ENCODE measurements at places on chromosomes 2 and 18. TPM values are rescaled to one million over a fixed set of nuclear protein-coding genes. Genes with fewer than 3 reads are reported as not detected.

GRCh38 chr2:160472839-160473251 lies 20.8 kb downstream of the RBMS1 start:
- no peak for DNase-seq

DNA sequence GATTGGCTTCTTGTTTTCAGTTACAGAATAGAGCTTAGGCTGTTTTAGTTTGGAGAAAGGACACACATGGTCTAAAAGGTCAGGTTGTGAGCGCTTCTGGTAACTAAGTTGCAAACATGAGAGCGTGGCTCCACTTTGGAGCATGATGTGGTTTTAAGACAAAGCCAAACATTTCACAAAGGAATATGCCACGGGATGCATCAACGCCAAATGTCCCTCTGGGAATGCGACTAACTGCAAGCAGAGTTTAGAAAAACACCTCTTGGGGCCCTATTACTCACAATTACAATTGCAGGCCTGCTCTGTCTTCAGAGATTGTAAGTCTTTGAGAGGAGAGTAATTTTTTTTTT lies 25.4 kb downstream of the MYO7B start:
- DNase-seq, result no peak

- no peak for DNase-seq
Observed at GRCh38 chr2:84873350-84873749, 7.5 kb downstream of the TRABD2A start.

GRCh38 chr2:179812501-179812900 lies 48.9 kb downstream of the ZNF385B start:
- no peak for DNase-seq

GRCh38 chr2:207221731-207222130 lies 56.0 kb upstream of the KLF7 start:
- DNase-seq, result no peak

GRCh38 chr2:86023366-86023712 lies 82.3 kb downstream of the POLR1A start:
- DNase-seq, result no peak

DNA sequence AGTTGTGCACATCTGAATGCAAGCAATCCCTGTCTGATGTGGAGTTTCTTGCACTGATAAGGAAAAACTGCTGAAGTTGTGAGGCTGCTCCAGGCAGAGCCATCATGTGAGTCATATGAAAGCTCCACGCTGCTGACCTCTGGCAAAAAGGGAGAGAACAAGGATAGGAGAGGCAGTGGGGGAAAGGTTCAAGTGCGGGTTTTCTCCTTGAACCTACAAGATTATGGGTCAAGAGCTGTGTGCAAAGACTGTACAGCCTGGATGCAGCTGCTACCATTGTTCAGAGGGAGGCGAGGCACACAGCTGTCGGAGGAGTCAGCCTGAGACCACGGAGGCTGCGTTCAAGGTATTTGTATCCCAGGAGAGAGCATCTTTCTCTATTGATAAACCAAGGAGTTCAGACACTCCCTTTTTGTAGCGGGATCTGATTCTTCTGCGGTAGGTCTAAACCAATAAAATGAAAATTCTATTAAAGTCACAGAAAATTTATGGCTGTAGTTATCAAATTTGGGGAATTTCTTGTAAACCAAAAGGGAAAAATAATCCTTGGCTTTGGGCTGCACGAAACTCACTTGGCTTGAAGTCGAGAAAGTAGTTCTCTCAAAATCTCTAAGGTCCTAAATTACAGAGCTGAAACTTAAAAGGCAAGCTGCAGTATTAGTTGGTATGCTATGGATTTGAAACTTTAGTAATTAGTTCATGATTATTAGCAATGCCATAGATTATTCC lies at the start of gene CDK15:
CDK15 (plus strand) TSS at position 96 of the 729 bp plus-strand sequence; CDS start at position 224, 128 bp downstream.
- DNase-seq, result no peak

DNA sequence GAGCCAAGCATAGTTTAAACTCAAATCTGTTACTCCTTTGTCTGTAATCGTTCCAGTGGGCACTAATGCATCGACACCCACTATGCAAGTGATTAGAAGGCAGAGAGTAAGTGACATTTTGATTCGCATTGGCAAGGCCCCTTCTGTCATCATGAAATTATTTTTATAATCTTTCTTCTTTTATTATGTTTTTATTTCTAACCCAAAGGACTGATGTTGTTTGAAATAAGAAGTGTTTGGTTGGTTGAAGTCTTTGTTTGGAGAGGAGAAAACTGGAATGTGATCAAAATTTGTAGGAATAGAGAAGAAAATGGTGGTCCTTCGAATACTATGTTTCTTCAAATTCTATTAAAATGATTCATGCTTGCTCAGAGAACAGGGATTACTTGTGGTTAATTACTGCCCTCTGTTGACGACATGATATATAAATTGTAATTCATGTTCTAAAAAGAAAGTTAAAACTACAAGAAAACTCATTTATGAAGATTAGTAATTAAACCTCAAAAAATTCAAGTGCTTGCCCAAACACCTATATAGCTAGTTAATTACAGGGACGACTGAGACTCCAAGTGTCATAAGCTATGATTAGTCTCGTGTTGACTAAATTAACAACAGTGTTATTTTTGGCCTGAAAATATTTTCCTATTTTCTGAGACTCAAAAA lies 26.4 kb upstream of the TFPI start:
- DNase-seq, result no peak

DNA sequence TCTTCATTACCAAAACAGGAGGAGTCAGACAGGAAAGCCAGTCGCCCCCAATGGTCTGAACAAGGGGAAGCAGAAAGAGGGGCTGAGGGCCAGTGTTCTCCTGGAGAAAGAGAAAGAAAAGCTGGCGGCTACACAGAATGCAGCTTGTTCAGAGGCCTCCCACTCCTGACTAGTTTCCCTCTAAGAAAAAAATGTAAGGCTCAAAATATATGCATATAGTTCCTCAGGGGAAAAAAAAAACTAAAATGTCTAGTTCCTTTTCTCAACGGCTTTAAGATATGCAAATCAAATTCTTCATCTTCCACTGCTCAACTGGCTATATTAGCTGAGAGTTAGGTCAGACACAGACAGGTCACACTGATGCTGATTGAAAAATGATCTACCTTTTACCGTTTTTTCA lies 18.6 kb downstream of the MBOAT2 start:
- DNase-seq, result no peak

The C2orf76 gene
- 9.2 TPM for total RNA-seq

The MARCHF4 gene
- total RNA-seq, result not detected

The POTEC gene
- total RNA-seq, result not detected

The DUSP19 gene
- total RNA-seq, result 1.2 TPM

The CENPA gene
- 0.37 TPM for total RNA-seq

The PKDCC gene
- not detected for total RNA-seq

The ALPI gene
- not detected for total RNA-seq
